ENCODE measurements at places on chromosomes 4 and X. TPM values are rescaled to one million over a fixed set of nuclear protein-coding genes. Genes with fewer than 3 reads are reported as not detected.

DNA sequence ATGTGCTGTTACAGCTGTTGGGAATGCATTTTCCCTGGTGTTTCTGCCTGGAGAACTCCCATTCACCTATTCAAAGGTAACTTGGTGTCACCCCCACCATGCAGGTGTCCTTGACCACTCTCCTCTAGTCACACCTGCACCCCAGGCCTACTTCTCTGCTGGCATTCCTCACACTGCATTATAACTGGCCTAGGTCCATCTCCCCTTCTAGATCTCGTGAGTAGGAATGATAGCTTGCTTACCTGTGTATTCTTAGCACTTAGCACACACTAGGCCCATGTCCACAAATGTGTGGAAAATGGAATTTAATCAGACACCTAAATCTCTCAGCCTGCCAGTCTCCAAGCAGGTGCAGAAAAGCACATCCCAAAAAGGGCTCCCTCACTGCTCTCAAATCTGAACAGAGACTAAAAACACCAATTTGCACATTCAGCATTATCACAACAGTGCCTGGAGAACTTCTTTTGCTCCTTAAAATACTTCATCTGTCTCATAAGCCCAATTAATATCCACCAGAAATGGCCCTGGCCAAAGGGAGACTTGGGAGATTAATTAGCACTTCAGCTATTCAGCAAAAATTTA is 18.3 kb downstream of the SCD5 start:
- DNase-seq, result no peak

- no peak for DNase-seq
Observed at GRCh38 chr4:41991916-41992767, 1.8 kb downstream of the SLC30A9 start.

GRCh38 chr4:25123236-25123635 is 37.0 kb downstream of the SEPSECS start:
- no peak for DNase-seq

Gene MGAT4D
- not detected for polyA plus RNA-seq

All from renal cortex interstitium (tissue), 15 donors.